Naive thymus-derived CD8-positive, alpha-beta T cell (primary cell): ENCODE measurements at places on chromosomes 7 and 10.

GRCh38 chr10:101226491-101227428 is 2.5 kb downstream of the LBX1 start:
- H3K27me3 ChIP-seq: peaks cover 57% of the 10 kb centered on the region
- no peak for DNase-seq
- H3K27ac ChIP-seq: no peak overlapping the region
- peaks cover 52% of the 10 kb centered on the region for H3K4me1 ChIP-seq
- H3K36me3 ChIP-seq: peaks cover 4% of the 10 kb centered on the region

- H3K4me1 ChIP-seq: peaks cover 3% of the 10 kb centered on the region
- H3K4me3 ChIP-seq: no peak overlapping the region
- H3K36me3 ChIP-seq: no peaks in the 10 kb centered on the region
- H3K27me3 ChIP-seq: peaks cover 4% of the 10 kb centered on the region
These were observed 4.2 kb upstream of the MAFK start for GRCh38 chr7:1526271-1526754.

GRCh38 chr7:6271694-6272440 is 557 bp downstream of the CYTH3 start:
- peak overlapping the region; percentile 52 for H3K27ac ChIP-seq
- no peak for DNase-seq
- no peaks in the 10 kb centered on the region for H3K36me3 ChIP-seq
- H3K4me1 ChIP-seq: peaks cover 25% of the 10 kb centered on the region
- H3K4me3 ChIP-seq: peak overlapping the region; percentile 92

DNA sequence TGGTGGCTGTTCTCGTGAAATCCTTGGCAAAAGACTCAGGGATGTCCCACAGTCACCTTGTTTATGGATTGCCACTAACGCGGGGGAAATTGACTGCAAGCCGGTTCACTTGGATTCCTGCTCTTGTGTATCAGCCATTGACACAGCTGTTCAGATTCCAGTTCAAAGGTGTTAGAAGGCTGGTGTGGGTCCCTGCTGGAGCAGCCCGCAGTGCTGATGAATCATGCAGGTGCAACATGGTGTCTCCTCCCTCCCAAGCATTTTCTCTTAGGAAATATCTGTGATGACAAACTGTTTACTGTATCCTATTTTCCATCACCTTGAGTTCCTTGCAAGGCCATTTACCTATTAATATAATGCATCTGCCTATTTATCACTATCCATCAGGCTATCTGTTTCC is 170.1 kb downstream of the GATA3 start:
- H3K27me3 ChIP-seq: no peaks in the 10 kb centered on the region
- no peak overlapping the region for H3K27ac ChIP-seq
- H3K36me3 ChIP-seq: no peaks in the 10 kb centered on the region
- no peak for DNase-seq

GRCh38 chr10:44864637-44865288 is 46.4 kb upstream of the TMEM72 start:
- H3K27me3 ChIP-seq: peaks cover 41% of the 10 kb centered on the region
- no peak overlapping the region for H3K27ac ChIP-seq
- DNase-seq: peak; percentile 84
- peak overlapping the region; percentile 93 for H3K4me3 ChIP-seq

DNA sequence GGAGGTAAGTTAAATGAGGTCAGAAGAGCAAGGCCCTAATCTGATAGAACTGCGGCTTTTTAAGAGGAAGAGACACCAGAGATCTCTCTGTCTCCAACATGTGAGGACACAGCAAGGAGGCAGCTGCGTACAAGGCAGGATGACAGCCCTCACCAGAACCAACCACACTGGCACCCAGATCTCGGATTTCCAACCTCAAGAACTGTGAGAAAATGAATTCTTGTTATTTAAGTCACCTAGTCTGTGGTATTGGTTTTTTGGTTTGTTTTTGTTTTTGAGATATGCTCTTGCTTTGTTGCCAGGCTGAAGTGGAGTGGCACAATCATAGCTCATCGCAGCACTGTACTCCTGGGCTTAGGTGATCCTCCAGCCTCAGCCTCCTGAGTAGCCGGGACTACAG is 127.2 kb downstream of the DLG5 start:
- H3K27me3 ChIP-seq: peaks cover 3% of the 10 kb centered on the region
- H3K4me1 ChIP-seq: peaks cover 11% of the 10 kb centered on the region
- DNase-seq: no peak
- no peak overlapping the region for H3K27ac ChIP-seq
- H3K4me3 ChIP-seq: no peak overlapping the region
- H3K36me3 ChIP-seq: no peaks in the 10 kb centered on the region

DNA sequence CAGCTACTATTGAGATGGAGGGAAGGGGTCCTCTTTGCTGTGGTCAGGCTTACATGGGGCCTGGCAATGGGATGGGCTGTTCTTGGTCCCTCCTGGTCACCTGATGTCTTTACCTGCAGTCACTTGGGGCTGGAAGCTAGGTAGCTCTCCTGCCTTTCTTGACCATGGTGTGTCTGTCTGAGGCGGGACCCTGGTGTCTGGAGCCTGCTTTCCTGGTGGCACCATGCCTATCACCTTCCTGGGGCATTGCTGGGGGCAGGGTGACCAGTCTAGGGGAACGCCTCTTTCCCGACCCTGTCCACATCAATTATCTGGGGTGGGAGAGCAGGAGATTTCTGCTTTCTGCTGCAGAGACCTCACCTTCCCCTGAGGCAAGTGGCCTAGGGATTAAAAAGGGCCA is 55.6 kb downstream of the ARHGAP22 start:
- no peak overlapping the region for H3K27ac ChIP-seq
- H3K27me3 ChIP-seq: peaks cover 1% of the 10 kb centered on the region
- no peaks in the 10 kb centered on the region for H3K4me1 ChIP-seq
- no peak for DNase-seq

DNA sequence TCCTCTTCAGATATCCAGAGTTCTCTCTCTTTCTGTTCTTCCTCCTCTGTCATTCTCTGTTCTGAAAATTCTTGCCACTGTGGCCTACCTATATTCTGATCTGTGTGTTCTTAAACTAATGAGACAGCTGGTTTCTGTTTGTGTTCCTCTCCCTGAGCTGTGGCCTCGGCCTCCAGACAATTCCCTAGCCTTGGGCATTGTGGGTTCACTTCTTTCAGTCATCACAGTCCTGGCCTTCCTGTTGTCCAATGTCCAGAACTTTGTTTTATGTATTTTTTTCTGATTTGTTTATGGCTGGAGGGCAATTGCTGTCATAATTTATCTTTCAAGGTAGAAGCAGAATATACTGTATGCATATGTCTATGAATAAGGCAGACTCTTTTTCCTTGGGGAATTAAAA is 173.2 kb upstream of the MTPN start:
- H3K4me3 ChIP-seq: no peak overlapping the region
- H3K4me1 ChIP-seq: no peaks in the 10 kb centered on the region

DNA sequence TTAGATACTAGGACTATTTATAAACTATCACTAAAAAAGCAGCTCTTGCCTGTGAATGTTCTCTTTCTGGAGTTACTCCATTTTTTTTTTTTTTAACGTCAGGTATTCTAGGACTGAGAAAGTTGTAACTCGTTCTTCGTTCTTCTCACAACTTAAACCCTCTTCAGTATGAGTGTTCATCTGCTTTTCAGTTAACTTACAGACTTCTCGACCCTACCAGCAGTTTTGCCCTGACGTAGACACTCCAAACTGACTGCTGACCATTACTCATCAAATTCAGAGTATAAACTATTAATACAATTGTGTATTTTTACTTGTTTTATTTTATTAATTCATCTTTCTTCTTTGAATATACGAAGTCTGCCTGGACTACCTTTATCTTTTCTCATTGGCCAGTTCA is 353.1 kb downstream of the GPR37 start:
- H3K4me3 ChIP-seq: no peak overlapping the region
- DNase-seq: no peak
- H3K36me3 ChIP-seq: no peaks in the 10 kb centered on the region
- H3K27ac ChIP-seq: no peak overlapping the region
- H3K27me3 ChIP-seq: no peaks in the 10 kb centered on the region

- peaks cover 12% of the 10 kb centered on the region for H3K4me1 ChIP-seq
- H3K27me3 ChIP-seq: no peaks in the 10 kb centered on the region
- H3K27ac ChIP-seq: no peak overlapping the region
- H3K36me3 ChIP-seq: no peaks in the 10 kb centered on the region
- no peak overlapping the region for H3K4me3 ChIP-seq
These were observed 71.4 kb downstream of the RGS10 start for GRCh38 chr10:119470920-119471702.

DNA sequence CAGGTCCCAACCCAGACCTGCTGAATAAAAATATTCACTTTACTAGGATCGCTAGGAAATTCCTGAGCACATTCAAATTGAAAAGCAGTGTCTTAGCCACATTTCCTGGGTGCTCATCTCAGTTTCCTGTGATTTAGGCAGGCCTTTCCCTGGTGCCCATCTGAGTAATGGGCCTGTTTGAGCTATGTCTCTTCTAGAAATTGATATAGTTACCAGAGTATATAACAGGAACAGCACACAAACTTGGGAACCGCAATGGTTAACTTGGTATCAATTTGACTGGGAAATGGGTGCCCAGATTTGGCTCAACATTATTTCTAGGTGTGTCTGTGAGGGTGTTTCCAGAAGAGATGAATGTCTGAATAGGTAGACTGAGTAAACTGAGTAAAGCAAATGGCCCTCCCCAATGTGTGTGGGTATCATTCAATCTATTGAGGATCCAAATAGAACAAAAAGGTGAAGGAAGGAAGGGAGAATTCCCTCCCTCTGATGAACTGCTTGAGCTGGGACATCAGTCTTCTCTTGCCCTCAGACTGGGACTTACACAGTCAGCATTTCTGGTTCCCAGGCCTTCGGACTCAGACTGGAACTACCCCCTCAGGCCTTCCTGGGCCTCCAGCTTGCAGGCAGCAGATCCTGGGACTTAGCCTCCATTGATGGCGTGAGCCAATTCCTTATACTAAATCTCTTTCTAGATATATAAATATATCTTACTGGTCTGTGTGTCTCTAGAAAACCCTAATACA is 99.1 kb downstream of the CCDC71L start:
- H3K4me3 ChIP-seq: no peak overlapping the region
- peaks cover 2% of the 10 kb centered on the region for H3K27me3 ChIP-seq
- no peaks in the 10 kb centered on the region for H3K4me1 ChIP-seq
- H3K27ac ChIP-seq: no peak overlapping the region

GRCh38 chr10:10919976-10920375 is 97.7 kb upstream of the CELF2 start:
- H3K36me3 ChIP-seq: no peaks in the 10 kb centered on the region
- H3K27me3 ChIP-seq: peaks cover 4% of the 10 kb centered on the region
- H3K4me3 ChIP-seq: no peak overlapping the region
- no peak overlapping the region for H3K27ac ChIP-seq

DNA sequence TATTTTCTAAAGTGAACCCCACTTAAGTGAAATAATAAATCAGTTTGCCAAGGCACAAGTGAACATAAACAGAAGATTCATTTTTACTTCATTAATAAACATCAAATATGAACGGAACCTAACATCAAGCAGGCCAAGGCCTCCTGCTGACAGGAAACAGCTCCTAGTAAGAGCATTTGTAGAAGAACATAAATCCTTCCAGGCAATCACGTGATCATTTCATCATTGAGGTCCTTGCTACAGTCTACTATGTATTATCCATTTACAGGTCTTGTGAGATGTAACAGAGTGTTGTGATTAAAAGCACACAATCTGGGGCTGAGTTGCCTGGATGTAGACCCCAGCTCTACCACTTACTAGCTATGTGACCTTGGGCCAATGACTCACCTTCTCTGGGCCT is 70.6 kb downstream of the CALD1 start:
- no peaks in the 10 kb centered on the region for H3K27me3 ChIP-seq

DNA sequence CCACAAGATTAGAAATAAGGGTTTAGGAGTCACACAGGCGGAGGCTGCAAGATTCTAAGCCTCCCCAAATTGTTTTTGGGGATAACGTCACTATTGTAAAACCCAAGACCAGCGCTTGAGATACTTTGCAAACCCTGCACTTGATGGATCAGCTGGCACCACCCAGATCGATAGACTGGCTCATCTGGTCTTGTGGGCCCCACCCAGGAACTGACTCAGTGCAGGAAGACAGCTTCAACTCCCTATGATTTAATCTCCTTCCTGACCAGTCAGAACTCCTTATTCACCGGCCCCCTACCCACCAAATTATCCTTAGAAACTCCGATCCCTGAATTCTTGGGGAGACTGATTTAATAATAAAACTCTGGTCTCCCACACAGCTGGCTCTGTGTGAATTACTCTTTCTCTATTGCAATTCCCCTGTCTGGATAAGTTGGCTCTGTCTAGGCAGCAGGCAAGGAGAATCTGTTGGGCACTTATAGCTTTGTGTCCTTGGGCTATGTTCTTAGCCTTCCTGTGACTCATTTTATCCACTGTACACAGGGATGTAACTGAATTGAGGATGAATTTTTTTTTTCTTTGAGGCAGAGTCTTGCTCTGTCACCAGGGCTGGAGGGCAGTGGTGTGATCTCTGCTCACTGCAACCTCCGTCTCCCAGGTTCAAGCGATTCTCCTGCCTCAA is 64.4 kb upstream of the CARD11 start:
- peak overlapping the region; percentile 82 for H3K27ac ChIP-seq
- H3K4me1 ChIP-seq: peaks cover 56% of the 10 kb centered on the region
- H3K27me3 ChIP-seq: no peaks in the 10 kb centered on the region
- no peak overlapping the region for H3K4me3 ChIP-seq
- DNase-seq: no peak

DNA sequence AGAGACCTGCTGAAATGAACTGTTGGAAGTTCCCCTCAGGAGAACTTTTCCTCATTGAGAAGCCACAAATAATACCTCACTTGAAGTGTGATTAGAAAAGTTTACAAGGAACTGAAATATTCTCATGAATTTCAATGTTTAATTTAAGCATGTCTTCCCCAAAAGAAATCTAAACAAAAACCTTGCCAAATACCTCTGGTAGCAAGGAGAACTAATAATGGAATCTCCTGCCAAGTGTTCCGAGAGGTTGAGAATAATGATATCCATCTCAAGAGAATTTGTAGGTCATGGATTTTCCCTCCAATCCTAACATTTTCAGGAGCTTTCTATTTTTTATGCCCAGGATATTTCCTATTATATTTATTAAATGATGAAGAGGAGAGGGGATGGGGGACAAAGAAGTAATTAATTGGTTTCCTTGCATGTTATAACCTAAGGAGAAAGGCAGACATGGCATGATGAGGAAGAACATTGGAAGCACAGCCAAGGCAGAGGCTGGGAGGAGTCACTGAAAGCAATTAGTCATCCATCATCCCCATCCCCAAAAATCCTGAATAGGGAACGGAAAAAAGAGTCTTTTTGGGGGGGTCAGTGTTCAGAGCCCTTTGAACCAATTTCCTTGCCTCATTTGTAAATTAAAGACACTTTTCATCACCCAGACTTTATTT is 93.6 kb upstream of the IL6 start:
- DNase-seq: no peak
- no peak overlapping the region for H3K4me3 ChIP-seq

- no peaks in the 10 kb centered on the region for H3K27me3 ChIP-seq
- peak overlapping the region; percentile 37 for H3K27ac ChIP-seq
- peaks cover 39% of the 10 kb centered on the region for H3K4me1 ChIP-seq
- H3K36me3 ChIP-seq: peaks cover 13% of the 10 kb centered on the region
- DNase-seq: peak; percentile 41
These were observed 2.8 kb downstream of the RBM17 start for GRCh38 chr10:6091630-6092029.

- no peaks in the 10 kb centered on the region for H3K36me3 ChIP-seq
- H3K27ac ChIP-seq: peak overlapping the region; percentile 50
- peaks cover 26% of the 10 kb centered on the region for H3K4me1 ChIP-seq
- H3K27me3 ChIP-seq: no peaks in the 10 kb centered on the region
These were observed 101.1 kb upstream of the TARP start for GRCh38 chr7:38374507-38374906.
